ENCODE measurements at places on chromosomes 6 and 20.
A peak's percentile ranks its signal among the peaks of the same experiment; 100 is the strongest.

DNA sequence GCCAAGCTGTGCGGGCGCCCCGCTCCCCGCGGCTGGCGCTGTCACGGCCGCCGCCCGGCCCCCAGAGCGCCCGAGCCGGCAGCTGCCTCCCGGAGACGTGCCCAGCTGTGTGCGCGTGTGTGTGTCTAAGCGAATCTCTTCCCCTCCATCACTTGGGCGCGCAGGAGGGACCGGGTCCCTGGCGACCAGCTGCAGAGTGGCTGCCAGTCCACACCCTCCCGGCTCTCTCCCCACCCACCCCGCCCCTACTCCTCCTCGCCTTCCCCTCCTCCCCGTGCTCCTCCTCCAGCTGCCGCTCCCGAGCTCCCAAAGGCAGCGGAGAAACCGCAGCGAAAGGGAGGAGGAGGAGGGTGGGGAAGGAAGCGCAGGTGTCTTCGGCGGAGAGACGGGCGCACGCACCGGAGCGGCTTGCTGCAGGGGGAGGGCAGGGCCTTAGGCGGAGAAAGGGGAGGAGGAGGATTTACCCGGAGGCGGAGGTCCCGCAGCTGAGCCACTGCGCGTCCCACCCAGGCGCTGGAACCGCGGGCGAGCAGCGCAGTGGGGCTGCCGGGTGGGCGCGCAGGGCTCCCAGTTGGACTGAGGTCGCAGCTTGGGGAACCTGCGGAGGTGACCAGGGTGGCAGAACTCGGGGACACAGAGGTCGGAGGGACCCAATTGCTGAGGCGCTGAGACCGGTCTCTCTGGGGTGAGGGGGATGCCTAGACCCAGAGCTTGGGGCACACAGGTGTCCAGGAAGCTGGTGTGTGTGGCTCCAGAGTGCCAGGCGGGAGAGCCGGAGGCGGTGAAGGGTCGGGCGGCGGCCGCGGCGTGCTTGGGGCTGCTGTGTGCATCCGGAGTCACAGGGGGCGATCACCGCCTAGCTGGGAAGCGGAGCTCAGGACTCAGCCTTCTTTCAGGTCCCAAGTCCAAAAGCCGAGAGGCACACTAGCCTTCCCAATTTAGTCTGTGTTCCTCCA lies at the start of gene HS3ST5:
TSS of gene HS3ST5 (minus strand) at position 198 of the 956 bp plus-strand sequence. CDS start 280,178 bp downstream, outside the sequence.
- peak; percentile 68 for DNase-seq

- no peak for DNase-seq
These were observed 40.0 kb downstream of the RSPH3 start for GRCh38 chr6:158960026-158960425.

- DNase-seq: no peak
These were observed 87.9 kb upstream of the PRND start for GRCh38 chr20:4633780-4634179.

DNA sequence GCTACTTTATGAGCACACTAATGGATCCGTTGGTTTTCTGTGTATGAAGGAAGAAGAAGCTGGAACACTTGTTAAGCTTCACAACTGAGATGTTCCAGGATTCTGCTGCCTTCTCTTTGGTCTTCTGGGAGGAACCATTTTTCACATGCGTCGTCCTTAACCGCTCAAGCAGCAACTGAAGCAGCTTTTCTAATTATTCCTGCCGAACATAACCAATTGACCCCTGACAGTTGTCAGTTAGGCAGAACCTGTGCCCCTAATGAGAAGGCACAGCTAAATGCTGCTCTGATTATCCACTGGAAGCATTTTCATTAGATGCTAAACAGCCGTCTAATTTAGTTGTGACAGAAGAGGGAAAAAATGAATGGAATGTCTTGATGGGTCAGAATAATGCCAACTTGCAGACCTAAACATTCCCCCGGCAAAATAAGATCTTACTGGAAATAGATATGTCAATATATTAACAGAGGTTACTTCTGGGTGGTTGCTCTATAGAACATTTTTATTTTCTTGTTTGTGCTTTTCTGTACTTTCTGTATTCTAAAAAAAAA lies 85.0 kb upstream of the SMLR1 start:
- no peak for DNase-seq

DNA sequence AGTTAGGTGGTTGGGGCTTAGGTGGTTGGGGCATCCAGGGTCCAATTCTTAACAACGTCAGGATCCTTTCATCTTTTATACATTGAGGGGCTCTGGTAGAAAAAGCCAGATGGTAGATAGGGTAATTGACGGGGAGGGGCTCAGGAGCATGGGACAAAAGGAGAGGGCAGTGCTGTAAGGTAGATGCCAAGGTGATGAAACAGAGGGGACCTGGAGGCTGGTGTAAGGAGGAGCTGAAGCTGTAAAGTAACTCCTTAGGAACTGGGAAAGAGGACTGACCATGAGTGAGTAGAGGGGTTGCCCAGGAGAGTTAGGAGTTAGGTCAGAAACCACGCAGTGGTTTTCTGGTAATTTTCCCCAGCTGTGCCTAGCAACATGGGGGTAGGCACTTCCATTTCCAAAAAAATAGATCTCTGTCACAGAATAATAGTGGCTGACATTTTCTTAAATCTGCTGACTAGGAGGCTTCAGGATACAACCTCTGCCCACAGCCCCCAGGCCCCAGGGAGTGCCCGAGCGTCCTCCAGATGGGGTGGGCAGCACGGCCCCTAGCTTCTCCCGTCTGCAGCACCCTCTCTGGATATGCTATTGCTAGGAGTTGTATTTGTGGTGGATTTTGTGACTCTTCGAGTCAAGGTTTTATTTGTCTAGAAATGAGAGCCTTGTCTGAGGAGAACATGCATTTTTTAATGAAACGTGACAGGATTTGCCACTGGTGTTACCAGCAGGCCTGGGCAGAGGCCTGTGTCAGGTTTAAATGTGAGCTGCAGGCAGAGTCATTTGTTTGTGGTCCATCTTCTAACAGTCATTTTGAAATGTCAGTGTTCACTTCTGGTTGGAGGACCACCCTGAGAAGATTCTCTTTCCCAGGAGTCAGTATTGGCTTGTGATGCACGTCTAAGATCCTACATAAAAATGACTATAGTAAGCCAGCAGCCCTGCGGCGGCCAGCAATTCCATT lies 44.6 kb downstream of the TULP4 start:
- no peak for DNase-seq

- DNase-seq: no peak
These were observed 65.1 kb downstream of the PFDN4 start for GRCh38 chr20:54272901-54273488.

DNA sequence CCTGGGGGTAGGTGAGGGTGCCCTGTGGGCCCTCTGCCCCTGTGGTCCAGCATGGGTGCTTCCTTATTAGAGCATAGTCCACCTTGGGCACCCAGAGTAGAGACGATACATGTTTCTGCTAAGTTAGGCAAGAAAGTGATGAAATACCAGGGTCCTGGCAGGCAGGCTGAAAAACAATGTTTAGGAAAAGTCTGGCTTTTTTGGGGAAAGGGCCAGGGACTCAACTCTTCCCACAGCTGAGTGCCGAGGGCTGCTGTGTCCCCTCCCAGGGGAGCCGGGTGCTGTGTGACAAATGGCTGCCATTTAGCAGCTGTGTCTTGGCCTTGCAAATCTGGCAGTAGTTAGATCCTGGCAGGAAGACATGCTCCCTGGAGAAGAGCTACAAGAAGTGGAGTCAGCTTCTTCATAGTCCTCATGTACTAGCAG lies 61.5 kb downstream of the RREB1 start:
- no peak for DNase-seq

- no peak for DNase-seq
These were observed 75.2 kb upstream of the IYD start for GRCh38 chr6:150293423-150294173.

- DNase-seq: no peak
These were observed 3.1 kb downstream of the METTL24 start for GRCh38 chr6:110355022-110355421.

GRCh38 chr20:53413186-53413631 lies 180.4 kb downstream of the ZNF217 start:
- DNase-seq: no peak

DNA sequence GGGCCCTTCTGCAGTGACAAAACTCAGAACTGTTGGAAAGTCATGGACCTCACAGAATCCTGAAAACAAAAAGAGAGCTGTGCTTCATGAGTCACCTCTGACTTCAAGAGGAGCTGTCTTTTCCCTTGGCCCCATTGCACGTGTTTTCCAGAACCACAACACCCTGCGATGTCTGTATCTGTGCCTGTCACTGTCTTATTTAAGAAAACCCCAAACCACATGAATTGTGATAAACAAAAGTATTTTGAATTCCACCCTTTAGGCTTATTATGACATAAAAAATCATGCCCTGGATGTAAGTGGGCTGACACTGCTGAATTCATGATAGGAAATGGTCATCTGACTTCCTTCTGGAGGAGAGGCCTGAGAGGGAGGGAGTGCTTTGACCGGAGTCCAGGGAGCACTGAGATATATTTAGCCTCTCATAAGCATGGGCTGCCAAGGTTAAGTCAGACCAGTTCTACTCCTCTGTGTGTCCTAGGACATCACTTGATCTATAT lies 96.4 kb upstream of the DUSP22 start:
- no peak for DNase-seq

GRCh38 chr6:86682297-86682696 lies 255.0 kb upstream of the HTR1E start:
- no peak for DNase-seq
